K562 (cell line): ENCODE measurements at places on chromosomes 6 and 20. TPM values are rescaled to one million over a fixed set of nuclear protein-coding genes. Genes with fewer than 3 reads are reported as not detected.
A peak's percentile ranks its signal among the peaks of the same experiment; 100 is the strongest.

DNA sequence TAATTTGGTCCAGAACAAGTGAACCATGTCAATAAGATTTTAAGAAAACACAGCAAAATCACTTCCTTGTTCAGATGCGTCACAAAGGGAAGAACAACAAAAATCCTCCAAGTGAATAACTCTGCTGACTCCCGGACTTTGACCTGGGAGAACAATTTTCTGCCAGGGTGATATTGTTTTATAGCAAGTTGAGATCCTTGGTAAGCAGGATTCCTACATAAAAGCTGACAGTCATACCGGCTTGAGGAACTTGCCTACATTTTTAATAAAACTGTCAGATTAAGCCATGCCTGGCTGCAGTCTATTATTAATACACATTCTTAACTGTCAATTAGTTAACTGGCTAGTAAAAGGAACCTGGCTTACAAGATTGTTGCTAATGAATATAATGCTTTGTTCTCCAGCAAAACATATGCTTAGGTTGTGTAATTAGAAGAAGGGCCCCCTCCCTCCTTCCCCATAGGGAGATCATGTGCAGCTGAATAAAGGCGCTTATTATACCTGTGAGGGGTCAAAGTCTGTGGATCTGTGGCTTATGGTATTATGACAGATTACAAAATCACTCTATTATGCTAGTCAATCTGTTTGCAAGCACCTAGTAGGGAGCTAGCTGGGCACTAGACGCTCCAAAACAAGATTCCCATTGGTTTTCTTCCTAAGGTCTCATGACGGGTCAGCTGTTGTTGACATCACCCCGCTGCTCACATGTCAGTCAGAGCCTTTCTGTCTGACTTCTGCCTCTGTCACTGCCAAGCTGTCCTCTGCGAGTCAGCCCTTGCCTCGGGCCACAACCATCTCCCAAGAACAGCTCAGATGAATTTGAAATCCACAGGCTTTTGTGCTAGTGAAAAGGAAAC lies 44.6 kb upstream of the SEC63 start:
- no peak for DNase-seq

- peak; percentile 31 for DNase-seq
Observed at GRCh38 chr6:2196079-2196679, 49.2 kb downstream of the GMDS start.

- DNase-seq, result no peak
Observed at GRCh38 chr20:34771680-34772081, 53.8 kb downstream of the NCOA6 start.

GRCh38 chr20:62155428-62156253 lies 12.1 kb downstream of the SS18L1 start:
- no peak for DNase-seq

GRCh38 chr6:129262661-129263060 lies 379.7 kb downstream of the LAMA2 start:
- DNase-seq, result no peak

DNA sequence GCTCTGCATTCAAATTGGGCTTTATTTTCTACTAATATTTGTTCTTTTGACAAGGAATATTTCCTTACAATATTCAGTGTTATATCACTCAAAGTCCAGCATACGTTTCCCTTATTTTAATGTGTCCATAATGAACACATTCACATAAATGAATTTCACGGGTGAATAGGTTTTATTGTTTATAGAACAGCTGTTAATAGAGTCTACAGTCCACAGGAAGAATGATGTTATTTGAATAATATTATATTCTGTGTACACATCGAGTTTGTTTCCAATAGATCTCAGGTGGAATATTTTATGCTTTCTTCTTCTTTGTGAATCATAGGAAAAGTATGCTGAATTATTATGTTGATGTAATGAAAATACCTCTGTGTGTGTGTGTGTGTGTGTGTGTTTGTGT lies 582.4 kb downstream of the CDH26 start:
- DNase-seq, result no peak

DNA sequence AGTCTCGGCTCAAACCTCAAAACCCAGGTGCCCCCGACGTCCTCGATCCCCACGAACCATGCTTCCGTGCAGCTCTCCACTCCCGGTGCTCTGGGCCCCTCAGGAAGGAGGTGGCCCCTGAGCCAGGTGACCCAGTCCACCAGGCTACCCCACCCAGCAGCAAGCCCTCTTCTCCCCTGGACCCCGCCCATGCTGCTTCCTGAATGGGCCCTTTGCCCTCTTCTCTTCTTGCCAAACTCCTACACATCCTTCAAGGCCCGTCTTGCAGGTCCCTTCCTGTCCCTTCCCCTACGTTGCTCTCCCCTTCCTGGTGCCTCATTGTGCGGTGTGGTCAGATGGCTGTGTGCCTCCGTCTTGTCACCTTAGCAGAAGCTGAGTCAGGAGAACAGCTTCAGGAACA lies 3.4 kb upstream of the GATA5 start:
- DNase-seq, result no peak

DNA sequence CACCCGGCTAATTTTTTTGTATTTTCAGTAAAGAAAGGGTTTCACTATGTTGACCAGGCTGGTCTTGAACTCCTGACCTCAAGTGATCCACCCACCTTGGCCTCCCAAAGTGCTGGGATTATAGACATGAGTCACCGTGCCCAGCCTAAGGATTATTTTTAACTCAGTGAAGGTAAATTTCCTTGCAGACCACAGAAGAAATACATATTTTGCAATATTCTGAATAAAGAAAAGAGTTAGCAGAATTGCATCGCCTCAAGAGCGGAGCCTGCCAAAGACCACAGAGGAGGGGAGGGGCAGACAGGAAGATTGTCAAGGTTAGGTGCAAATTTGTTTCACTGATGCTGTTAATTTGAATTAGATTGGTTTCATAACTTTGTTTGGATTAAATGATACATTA lies 47.4 kb downstream of the SOD2 start:
- no peak for DNase-seq

DNA sequence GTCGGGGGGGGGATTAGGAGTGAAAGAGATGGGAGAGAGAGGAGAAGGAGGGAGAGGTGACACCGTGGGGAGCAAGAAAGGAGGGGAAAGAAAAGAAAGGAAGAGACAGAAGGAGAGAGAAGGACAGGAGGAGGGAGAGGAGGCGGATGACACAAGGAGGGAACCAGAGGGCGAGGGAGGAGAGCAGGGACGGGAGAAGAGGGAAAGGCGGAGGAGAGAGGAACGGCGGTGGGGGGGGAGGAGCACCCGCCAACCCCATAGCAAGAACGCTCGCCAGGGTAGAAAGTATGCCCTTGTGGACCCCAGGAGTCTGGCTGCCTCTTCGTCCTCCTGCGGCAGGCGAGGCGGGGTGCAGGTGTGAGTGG lies 4.5 kb upstream of the INSM1 start:
- DNase-seq, result no peak

DNA sequence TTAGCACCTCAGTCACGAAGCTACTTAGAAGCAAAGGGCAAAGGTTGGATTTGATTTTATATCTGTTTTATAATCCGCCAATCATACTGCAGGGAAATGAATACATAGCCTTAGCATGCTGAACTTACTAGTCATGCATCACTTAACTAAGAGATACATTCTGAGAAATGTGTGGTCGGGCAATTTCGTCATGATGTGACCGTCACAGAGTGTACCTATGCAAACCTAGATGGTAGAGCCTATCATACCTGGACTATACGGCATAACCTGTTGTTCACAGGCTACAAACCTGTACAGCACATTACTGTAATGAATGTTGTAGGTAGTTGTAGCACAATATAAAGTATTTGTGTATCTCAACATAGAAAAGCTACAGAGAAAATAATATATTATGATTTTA lies 345.2 kb upstream of the RGS17 start:
- no peak for DNase-seq

- no peak for DNase-seq
Observed at GRCh38 chr6:74199215-74199915, 503.4 kb downstream of the CD109 start.

DNA sequence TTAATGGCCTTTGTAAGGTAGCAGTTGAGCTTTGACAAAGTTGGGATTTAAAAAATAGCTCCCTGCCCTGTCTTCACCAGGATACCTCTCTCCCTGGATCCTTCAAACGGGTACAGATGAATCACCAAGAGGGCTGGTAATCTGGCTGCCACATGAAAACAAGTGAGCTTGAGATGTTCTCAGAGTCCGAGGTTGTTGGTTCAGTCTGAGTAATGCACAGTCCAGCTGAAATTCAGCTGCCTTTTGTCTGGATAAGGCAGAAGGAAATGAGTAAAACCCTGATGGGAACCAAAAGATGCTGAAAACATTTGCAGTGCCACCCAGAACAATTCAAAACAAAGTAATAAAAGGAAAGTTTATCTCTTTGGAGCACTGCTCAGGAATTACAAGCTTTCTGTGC lies 86.8 kb downstream of the GJA1 start:
- no peak for DNase-seq

DNA sequence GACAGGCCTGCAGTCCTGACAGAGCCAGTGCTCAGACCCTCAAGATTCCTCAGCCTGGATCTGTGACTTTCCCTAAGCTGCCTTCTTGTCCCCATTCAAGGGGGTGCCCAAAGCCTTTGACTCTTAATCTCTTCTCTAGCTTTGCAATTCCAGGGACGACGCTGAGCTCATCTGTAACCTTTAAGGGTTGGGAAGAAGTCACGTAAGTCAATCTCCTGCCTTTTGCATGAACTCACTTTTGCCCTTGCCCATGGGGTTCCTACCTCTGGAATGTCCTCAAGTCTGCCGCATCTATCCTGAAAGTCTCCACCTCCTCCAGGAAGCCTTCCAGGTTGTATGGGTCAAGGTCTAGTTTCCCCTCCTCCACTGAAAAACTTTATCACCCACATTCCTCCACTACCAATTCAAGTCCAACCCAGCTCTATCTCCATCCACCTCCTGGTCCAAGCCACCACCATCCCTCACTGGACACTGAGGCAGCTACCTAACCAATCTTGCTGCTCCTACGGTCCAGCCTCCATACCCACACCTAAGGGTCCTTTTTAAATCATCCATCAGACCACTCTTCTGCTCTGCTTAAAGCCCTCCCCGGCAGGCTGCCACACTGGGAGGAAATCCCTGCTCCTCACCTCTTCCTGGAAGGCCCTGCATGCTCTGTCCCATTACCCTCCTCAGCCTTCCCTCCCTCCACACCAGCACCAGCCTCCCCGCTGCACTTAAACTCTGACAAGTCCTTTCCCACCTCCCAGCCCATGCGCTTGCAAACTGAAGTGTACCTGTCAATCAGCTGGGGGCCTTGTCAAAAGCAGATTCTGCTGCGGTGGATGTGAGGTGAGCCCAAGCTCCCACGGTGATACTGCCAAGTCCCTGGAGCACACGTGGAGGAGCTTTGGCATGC lies 29.7 kb downstream of the PREX1 start:
- DNase-seq, result no peak

- DNase-seq, result no peak
Observed at GRCh38 chr6:69349771-69350170, 447.0 kb downstream of the LMBRD1 start.

DNA sequence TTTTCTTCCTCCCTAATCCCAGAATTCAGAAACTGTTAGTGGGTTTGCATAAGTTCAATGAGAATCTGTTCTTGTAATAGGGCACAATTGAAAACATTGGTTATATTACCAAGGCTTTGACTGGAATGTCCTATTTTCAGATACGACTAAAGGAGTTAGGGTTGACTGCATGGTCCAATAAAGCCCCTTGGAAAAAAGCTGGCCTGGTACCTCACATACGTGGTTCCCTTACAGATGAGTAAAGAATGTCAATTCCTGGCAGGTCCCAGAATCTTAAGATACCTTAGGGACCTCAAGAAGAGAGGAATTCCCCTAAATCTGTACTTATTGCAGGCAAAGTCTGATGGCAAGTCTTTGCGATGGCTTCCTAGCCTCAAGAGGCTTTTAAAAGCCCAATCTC lies 4.6 kb downstream of the PPDPF start:
- no peak for DNase-seq

The FOXF2 gene
- not detected in 2 replicates for total RNA-seq

The TINAG gene
- not detected in 2 replicates for total RNA-seq

The MCHR2 gene
- total RNA-seq, result not detected in 2 replicates

The TTLL9 gene
- not detected in 2 replicates for total RNA-seq

The SLC16A10 gene
- 0.02 and 0.34 TPM in 2 replicates for total RNA-seq

The RAET1L gene
- total RNA-seq, result not detected in 2 replicates

The SLC32A1 gene
- total RNA-seq, result not detected in 2 replicates

The L3MBTL3 gene
- 5.7 and 5.9 TPM in 2 replicates for total RNA-seq
